Smooth muscle cell of the coronary artery (primary cell): ENCODE measurements at places on chromosomes 2 and 18. TPM values are rescaled to one million over a fixed set of nuclear protein-coding genes. Genes with fewer than 3 reads are reported as not detected.

FBLN7 gene
- total RNA-seq, result 4.0 and 4.6 TPM in 2 replicates

C2orf78 gene
- not detected in 2 replicates for total RNA-seq

SNTG2 gene
- total RNA-seq, result not detected in 2 replicates

GPAT2 gene
- total RNA-seq, result 1.9 and 12.7 TPM in 2 replicates

TRIP12 gene
- total RNA-seq, result 212 and 342 TPM in 2 replicates

LRRC30 gene
- total RNA-seq, result not detected in 2 replicates

CHRNG gene
- not detected in 2 replicates for total RNA-seq

MAP2 gene
- 0.82 and 16.0 TPM in 2 replicates for total RNA-seq

IDH1 gene
- 123 and 125 TPM in 2 replicates for total RNA-seq

ZNF385B gene
- not detected in 2 replicates for total RNA-seq

TMEM163 gene
- total RNA-seq, result 0.08 TPM in 1 of 2 replicates, not detected in the other

CREB1 gene
- total RNA-seq, result 32.9 and 52.3 TPM in 2 replicates

COBLL1 gene
- total RNA-seq, result 2.2 and 5.7 TPM in 2 replicates

OSBPL1A gene
- 22.5 and 39.0 TPM in 2 replicates for total RNA-seq

RAB6C gene
- not detected in 2 replicates for total RNA-seq

SPATA3 gene
- not detected in 2 replicates for total RNA-seq

R3HDM1 gene
- 3.6 and 4.0 TPM in 2 replicates for total RNA-seq

GAREM2 gene
- total RNA-seq, result 0.35 and 1.1 TPM in 2 replicates

MRPL30 gene
- total RNA-seq, result 13.6 and 31.0 TPM in 2 replicates

SYT4 gene
- total RNA-seq, result not detected in 2 replicates

CDH7 gene
- not detected in 2 replicates for total RNA-seq

SPP2 gene
- total RNA-seq, result not detected in 2 replicates

SERPINB13 gene
- not detected in 2 replicates for total RNA-seq

FEV gene
- not detected in 2 replicates for total RNA-seq

POTEJ gene
- total RNA-seq, result not detected in 2 replicates

TCF4 gene
- 73.6 and 148 TPM in 2 replicates for total RNA-seq
